ENCODE measurements at places on chromosomes 13 and 19.

DNA sequence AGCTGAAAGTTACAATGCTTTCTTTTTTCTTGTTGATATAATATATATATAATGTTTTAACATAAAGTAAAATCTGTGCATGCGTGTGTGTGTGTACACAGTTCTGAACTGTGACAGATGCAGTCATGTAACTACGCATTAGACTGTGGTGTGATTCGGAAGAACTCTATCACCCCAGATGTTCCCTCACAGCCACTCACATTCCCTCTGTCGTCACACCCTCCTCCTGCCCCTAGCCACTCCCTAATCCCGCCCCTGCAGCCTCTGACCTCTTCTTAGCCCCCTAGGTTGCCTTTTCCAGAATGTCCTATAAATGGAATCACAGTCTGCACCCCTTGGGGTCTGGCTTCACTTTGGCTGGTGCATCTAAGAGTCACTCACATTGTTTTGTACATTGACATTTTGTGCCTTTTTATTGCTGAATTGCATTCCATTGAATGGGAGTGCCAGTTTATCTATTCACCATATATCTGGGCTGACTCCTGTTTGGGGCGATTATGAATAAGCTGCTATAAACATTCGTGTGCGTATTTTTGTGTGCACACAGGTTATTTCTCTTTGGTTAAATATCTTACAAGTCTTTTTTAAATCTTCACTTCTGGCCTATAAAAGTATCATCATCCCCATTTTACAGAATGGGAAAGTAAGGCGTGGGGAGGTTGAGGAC is 20.4 kb downstream of the DHRS12 start:
- DNase-seq = no peak

GRCh38 chr13:45875951-45876350 is 24.4 kb upstream of the SIAH3 start:
- no peak for DNase-seq

GRCh38 chr13:36084131-36084530 is 47.1 kb downstream of the DCLK1 start:
- DNase-seq = no peak

DNA sequence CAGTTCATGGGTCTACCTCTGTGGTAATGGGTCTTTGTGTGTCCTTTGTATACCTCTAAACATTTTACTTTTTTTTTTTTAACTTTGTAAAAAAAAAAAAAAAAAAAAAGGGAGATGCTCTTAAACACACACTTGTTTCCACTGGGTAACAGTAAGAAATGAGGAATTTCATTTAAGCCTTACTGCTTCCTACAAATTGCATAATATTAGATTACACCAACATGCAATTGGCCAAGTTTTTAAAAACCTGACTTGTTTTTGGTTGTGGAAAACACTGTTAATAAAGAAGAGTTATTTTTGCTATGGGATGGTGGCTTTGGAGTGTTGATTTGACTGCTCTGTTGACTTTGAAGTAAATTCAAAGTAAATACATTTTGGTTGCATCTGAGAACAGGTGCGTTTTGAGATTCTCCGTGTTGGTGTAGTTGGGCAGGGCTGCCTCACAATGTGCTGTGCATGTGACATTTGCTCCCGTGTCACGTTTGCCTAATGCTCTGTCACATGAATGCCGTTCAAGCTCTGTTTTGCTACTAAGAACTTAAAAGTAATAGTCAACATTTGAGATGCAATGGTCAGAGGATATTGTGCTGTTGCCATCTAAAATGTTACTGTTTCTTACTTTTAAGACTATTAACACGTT is 202.4 kb downstream of the LMO7 start:
- DNase-seq = no peak

GRCh38 chr19:55098716-55099556 is 18.5 kb downstream of the PPP1R12C start:
- no peak for DNase-seq

DNA sequence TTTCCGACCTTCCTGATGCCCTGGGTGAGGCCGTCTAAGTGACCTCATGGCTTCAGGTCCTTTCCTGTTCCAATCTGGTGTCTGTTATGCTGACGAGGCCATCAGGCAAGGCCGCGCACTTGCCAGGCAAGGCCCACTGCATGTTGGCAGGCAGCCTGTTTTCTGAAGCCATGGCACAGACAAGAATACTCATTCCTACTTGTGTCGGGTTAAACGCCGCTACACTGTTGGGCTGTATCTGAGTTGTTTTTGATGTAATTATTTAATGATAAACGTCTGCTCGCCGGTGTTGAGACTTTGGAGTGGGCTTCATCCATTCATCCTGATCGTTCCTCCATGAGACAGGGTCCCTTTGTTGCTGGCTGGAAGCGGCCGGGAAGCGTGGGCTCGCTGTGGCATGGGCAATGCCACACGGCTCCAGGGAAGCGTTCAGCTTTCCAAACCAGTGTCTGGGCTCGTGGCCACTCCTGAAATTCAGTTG is 92.1 kb downstream of the ATP11A start:
- DNase-seq = no peak

DNA sequence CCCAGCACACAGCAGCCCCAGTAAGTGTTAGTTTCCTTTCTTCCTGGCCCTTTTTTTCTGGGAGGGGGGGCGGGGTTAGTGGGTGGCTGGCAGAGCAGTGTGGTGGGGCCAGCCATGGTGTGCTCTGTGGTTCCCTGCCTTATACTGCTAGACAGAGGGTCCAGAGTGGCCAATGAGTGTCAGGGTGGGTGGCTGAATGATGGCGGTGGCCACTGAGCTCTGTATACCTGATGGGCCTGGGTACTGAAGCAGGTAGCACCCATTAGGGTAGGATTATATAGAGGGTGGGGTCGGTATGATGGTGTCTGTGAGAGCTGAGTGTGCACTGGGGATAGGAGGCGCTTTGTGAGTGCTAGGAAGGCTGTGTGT is 13.8 kb downstream of the CIC start:
- no peak for DNase-seq

Data from activated T-cell treated with anti-CD3 and anti-CD28 coated beads, Interleukin-2, amount 50 U/mL, for 4 hours (primary cell).